ENCODE measurements at places on chromosomes 16 and 17.

- no peak for DNase-seq
These were observed 238.0 kb downstream of the SNX29 start for GRCh38 chr16:12214509-12214908.

DNA sequence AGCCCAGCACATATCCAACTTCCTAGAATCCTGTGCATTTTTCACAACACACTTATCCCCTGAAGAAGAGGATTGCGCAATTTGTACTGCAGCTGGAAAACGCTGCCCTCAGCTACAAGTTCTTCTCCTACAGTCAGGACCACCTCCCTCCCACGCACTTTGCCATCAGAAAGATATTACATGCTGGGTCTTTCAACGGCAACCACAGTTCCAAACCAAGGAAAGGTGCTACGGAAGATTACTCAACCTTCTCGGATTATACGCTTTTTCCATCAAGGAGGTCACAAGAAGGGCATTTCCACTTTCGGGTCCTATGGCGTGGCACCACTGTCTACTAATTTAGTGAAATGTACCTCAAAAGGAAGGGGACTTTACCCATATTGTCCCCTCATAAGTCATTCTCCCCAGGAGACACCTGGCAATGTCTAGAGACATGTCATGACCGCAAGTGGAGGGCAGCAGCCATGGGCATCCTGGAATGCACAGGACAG is 35.2 kb downstream of the USP7 start:
- no peak for DNase-seq

DNA sequence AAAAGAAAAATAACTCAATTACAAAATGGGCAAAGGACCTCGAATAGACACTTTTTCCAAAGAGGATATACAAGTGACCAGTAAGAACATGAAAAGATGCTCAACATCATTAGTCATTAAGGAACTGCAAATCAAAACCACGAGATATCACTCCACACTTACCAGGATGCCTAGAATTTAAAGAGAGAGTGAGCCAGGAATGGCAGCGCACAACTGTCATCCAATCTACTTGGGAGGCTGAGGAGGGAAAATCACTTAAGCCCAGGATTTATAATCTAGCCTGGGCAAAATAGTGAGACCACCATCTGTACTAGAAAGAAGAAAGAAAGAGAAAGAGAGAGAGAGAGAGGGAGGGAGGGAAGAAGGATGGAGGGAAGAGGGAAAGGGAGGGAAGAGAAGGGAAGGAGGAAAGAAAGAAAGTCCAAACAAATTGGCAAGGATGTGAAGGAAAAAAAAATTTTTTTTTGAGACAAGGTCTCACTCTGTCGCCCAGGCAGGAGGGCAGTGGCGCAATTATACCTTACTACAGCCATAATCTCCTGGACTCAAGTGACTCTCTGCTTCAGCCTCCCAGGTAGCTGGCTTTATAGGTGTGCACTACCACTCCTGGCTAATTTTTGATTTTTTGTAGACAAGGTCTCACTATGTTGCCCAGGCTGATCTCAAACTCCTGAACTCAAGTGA is 22.6 kb downstream of the TBX2 start:
- DNase-seq = no peak

GRCh38 chr16:73882033-73882432 is 414.6 kb upstream of the PSMD7 start:
- no peak for DNase-seq

DNA sequence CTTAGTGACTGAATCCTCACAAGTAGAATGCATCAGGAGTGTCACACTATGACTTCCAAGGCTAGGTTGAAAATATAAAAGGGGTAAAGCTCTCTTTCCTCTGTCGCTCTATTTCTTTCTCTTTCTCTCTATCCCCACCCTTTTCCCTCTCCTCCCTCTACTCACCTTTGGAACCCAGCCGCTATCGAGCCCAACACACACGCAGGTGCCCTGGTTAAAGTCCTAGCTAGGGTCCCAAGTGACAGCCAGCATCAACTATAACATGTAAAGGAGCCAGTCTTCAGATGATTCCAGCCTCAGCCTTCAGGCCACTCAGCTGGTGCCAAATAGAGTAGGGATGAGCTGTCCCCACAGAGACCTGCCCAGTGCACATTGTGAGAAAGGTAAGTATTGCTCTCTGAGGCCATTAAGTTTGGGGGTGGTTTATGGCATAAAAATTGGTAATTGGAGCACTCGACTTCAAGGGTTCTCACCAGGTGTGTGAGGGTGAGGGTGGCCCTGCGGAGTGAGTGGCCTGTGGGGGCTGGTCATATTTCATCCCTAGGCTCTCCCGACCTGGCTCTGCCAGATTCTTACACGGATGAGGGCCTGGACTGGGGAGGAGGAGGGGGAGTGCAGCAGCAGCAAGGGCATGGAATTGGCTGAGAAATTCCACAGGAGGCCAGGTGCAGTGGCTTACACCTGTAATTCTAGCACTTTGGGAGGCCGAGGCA is 14.9 kb upstream of the C16orf54 start:
- no peak for DNase-seq

DNA sequence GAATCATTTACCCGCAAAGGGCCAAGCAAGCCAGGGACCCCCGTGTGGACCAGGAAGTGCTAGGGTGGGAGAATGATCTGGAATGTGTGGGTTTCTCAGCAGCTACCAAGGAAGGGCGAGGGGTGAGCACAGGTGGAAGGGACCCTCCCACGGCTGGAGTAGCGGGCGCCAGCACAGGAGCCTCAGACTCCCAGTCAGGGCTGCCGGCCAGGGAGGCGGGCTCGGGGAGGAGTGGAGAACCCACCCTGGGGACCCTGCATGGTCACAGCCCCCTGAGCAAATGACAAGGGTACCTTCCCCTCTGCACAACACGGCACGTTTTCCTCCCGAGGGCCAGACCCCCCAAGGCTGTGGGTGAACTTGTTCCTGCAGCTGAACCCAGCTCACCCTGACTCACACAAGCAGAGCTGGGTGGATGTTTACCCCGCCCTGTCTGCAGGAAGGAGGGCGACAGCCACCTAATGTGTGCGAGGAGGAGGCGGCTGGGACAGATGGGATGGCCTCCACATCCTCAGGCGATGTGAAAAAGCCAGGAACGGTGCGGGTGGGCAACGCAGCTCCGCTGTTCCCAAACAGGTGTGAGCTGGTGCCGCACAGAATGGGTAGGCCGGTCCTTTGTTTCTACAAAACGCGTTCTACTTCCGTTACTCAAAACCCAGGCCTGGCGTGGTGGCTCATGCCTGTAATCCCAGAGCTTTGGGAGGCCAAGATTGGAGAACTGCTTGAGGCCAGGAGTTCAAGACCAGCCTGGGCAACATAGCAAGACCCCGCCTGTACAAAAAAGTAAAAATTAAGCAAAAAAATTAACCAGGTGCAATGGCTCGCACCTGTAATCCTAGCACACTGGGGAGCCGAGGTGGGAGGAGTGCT is 6.2 kb downstream of the ECI1 start:
- DNase-seq = no peak

DNA sequence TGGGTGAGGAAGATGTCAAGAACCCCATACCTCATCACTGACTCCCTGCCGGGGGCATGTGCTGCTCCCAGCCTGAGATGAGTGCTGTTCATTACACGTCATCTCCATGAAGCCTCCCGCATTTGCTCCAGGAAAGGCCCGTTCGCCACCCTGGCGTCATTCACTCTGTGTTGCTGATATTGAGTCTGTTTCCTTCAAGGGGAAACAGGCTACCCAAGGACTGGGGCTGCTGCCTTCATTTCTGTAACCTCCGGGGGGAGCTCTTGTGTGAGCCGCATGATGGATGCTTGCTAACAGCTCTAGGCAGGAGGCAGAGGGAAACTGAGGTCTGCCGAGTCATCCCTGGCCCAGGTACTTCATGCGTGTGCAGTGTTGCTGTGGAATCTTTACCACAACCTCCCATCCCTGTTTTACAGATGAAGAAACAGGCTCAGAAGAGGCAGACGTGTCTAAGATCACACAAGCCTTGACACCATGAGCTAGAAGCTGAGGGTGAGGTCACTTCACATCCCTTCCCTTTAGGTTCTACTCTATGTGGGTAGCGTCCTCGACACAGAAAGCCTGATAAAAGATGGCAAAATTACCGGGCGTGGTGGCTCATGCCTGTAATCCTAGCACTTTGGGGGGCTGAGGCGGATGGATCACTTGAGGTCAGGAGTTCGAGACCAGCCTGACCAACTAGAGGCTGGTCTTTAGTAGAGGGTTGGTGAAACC is 3.5 kb upstream of the ARMC5 start:
- peak; percentile 23 for DNase-seq

DNA sequence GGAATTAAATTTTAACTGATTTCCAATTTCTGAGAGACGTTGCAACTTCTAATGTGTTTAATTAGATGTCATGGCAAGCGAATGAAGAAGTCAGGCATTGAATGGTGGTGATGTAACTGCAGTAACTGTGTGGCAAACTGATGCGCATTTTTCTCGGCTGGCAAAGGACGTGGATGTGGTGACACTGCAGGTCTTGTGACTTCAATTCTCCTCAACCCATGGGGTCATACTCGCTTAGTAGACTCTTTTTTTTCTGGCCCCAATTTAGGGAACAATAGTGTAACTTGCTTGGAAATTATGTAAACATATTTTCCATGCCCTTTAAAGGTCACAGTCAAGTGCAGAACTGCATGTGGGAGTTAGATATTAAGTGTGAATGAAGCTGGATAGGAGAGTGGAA is 1.9 kb upstream of the FAM20A start:
- DNase-seq = no peak

- no peak for DNase-seq
These were observed 4.9 kb downstream of the POLG2 start for GRCh38 chr17:64491994-64492393.

GRCh38 chr16:29745853-29746345 is at the start of gene C16orf54:
TSS of gene C16orf54 (minus strand) at chr16:29745990. CDS start at chr16:29744951, 1,039 bp downstream.
- DNase-seq = no peak

DNA sequence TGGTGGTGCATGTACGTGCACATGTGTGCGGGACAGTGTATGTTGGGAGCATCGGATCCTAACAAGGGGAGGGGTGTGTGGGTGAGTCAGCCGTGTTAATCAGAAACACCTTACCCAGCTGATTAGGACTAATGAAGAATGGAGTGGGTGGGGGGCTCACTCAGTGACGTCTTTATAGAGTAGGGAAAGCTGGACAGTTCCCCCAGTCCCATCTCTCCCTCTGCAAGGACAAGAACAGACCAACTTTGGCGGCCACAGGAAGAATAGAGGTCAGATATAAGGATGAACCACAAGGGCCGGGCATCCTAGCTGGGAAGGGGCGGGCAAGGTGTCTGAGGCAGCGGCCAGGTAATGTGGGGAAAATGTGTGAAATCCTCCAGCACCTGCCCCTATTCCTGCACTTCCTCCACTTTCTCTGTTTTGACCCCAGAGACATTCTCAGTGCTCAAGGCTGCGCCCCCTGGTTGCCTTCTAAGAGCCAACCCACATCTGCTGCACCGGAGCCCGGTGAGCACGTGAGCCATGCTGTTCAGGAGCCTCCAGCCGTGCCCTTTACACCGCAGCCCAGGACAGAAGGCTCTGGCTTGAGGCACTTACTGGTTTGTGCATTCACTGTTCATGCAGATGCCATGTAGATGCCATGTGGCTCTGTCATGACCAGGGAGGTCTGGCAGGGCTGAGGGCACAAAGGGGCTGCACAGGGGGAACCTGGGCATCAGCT is 18.9 kb upstream of the TBX21 start:
- DNase-seq = peak; percentile 43

DNA sequence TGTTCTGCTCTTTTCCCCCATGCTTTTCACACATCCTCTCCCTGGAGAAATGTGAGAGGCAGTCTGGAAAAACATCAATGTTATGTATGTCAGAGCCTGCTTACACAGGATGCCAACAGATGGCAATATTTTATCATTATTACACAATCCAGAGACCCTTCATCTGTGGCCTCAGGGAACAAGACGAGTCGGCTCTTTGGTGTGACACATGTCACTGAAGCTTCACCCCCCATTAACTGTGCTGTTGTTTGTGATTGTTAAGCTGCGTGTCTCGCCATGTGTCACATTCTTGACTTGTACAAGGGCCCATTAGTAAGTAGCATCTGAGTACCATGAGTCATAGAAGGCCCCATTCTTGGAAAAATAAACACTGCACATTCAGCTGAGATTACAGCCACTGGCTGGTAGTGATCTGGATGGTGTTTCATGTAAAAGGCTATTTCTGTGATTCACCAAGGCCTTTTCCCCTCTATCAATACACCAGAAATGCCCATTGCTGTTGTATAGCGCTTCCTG is 682.1 kb upstream of the SOX9 start:
- peak; percentile 95 for DNase-seq

GRCh38 chr16:81731649-81732048 is 47.4 kb upstream of the PLCG2 start:
- no peak for DNase-seq

DNA sequence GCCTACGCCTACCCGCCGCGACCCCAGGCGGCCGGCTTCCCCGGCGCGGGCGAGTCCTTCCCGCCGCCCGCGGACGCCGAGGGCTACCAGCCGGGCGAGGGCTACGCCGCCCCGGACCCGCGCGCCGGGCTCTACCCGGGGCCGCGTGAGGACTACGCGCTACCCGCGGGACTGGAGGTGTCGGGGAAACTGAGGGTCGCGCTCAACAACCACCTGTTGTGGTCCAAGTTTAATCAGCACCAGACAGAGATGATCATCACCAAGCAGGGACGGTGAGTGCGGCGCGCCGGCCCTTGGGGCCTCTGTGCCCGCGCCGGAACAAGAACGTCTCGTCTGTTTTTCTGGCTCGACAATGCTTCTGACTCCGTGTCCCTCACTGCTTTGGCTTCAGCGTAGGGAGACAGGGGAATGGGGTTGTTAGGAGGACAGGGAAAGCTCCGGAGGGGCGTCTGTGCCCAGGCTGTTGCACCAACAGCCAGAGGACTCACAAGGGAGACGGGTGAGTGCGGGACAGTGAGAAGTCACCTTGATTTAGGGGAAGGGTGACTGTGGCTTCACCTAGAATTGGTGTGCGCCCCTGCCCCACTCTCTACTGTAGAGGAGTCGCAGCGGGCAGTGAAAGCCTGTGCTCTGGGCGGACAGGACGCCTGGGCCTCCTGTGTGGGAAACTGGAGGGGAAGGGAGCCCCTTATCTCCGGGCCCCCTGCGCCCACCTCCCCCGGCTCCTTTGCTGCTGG is 806 bp downstream of the TBX21 start:
- DNase-seq = no peak

DNA sequence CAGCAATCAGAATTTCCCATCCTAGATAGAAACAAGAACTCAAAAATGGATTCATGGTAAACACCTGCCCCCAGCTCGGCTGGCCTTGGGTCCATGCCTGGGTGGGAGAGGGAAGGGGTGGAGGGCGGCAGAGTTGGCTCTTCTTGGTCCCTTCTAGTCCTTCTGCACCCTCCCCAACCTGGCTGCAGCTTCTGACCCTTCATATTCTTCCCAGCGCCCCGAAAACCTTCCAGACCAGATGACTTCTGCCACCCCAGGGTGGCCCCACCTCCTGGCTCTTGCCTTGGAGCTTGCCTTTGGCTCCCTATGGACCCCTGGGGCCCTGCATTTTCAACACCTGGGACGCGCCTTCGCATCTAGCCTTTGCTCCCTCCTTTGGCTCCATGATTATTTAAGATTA is 5.4 kb upstream of the GJD3 start:
- no peak for DNase-seq

- DNase-seq = no peak
These were observed 13.1 kb downstream of the CTRB2 start for GRCh38 chr16:75193730-75194444.

Measured in NCI-H524 (cell line).